ENCODE measurements at places on chromosomes 3 and 15.
A peak's percentile ranks its signal among the peaks of the same experiment; 100 is the strongest.

DNA sequence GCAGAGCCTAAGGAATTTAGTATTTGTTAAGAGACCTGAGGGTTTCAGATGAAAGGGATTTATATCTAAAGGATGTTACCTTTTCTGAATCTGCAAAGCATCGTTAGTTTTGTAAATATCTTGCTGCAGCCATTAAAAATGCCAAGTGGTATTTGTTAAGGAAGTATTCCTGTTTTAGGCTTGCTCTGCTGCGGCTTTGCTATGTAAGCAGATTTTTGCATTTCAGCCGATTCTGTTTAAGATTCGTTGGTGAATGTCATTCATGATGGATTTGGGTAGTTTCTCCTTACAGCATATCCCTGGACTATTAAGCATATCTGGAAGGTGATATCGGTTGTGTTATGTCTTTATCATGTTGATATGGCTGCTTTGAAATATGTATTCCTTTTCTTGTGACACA, 1.0 kb downstream of the USP8 start:
- H3K27ac ChIP-seq: no peak overlapping the region
- H3K4me3 ChIP-seq: peak overlapping the region; percentile 82
- H3K27me3 ChIP-seq: no peaks in the 10 kb centered on the region
- H3K4me1 ChIP-seq: peaks cover 20% of the 10 kb centered on the region

DNA sequence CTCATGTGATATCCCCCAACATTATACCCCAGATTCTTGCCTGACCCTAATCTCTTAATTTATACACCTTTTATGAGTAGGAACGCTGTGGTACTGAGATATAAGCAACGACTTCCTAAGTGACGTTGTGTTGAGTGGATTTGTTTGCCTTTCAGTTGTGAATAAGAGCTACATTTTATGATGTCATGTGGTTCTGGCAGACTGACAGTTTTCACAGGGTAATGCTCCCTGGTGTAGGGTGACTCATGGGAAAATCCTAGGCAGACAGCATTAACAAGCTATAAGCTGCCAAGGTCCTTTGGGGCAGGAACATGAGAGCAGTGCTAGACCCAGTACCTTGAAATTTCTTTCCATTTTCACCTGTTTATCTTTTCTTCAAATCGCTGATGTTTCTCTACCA, 11.2 kb downstream of the C3orf52 start:
- H3K36me3 ChIP-seq: no peaks in the 10 kb centered on the region
- no peaks in the 10 kb centered on the region for H3K27me3 ChIP-seq
- DNase-seq: no peak
- no peaks in the 10 kb centered on the region for H3K4me1 ChIP-seq
- no peak overlapping the region for H3K4me3 ChIP-seq

GRCh38 chr15:25512957-25513356, 74.1 kb upstream of the UBE3A start:
- no peaks in the 10 kb centered on the region for H3K36me3 ChIP-seq
- no peak overlapping the region for H3K27ac ChIP-seq
- no peak overlapping the region for H3K4me3 ChIP-seq
- DNase-seq: no peak
- no peaks in the 10 kb centered on the region for H3K27me3 ChIP-seq
- no peaks in the 10 kb centered on the region for H3K4me1 ChIP-seq

GRCh38 chr3:30682434-30683155, 76.2 kb downstream of the TGFBR2 start:
- H3K27me3 ChIP-seq: no peaks in the 10 kb centered on the region
- H3K4me3 ChIP-seq: no peak overlapping the region
- peak overlapping the region; percentile 28 for H3K27ac ChIP-seq
- peaks cover 11% of the 10 kb centered on the region for H3K36me3 ChIP-seq
- peaks cover 2% of the 10 kb centered on the region for H3K4me1 ChIP-seq

GRCh38 chr3:188533612-188534357, 379.8 kb downstream of the LPP start:
- H3K27me3 ChIP-seq: no peaks in the 10 kb centered on the region

- no peak overlapping the region for H3K27ac ChIP-seq
- peaks cover 3% of the 10 kb centered on the region for H3K36me3 ChIP-seq
- no peaks in the 10 kb centered on the region for H3K27me3 ChIP-seq
Measured at GRCh38 chr15:66390678-66391077, 4.0 kb downstream of the MAP2K1 start.

GRCh38 chr15:63140936-63141335, 16.3 kb downstream of the RPS27L start:
- H3K27me3 ChIP-seq: no peaks in the 10 kb centered on the region
- H3K4me1 ChIP-seq: no peaks in the 10 kb centered on the region
- H3K4me3 ChIP-seq: no peak overlapping the region
- no peaks in the 10 kb centered on the region for H3K36me3 ChIP-seq
- H3K27ac ChIP-seq: no peak overlapping the region
- no peak for DNase-seq

DNA sequence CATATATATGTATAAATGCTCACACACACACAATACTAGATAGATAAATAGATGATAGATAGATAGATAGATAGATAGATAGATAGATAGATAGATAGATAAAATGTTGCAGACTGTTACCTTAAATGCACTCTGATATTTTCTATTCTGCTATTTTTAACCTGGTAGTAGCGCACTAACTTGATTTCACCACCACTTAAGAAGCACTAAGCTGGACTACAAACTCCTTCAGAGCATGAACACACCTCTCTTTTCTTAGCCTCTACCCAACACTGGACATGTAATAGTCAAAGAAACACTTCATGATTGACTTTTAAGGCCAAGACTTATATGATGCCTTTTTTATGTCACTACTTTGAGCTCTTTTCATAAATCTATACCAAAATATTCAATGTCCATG, 304.6 kb upstream of the UBE2E2 start:
- no peak overlapping the region for H3K4me3 ChIP-seq
- no peaks in the 10 kb centered on the region for H3K36me3 ChIP-seq
- no peak overlapping the region for H3K27ac ChIP-seq
- H3K27me3 ChIP-seq: no peaks in the 10 kb centered on the region
- no peaks in the 10 kb centered on the region for H3K4me1 ChIP-seq

DNA sequence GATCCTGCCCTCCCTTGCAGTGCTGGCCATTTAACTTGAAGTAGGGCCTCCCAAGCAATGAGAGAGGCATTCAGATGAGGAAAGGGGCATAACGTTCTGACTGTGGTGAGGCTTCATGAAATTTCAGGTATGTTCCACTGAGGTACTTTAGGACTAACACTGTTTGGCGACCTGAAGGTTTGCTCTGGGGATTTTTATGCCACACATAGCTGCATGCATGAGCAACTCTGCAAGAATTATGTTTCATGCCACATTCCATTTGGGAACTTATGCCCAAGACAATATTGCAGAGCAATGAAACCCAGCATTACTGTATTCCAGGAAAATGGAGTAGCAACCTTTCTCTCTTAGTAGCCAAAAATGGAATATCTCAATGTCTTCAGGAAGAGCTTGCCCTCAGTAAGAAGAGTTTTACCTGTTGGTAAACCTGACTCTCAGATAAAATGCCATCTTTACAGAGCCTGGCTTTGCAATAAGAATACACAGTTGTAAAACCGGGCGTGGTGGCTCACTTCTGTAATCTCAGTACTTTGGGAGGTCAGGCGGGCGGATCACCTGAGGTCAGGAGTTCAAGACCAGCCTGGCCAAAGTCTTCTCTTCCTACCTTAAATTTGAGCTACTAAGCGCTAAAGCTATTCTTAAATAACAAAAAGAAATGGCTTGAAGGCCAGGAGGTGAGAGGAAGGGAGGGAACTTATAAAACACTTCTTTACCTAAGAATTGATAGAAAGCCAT, 16.7 kb upstream of the TBL1XR1 start:
- no peaks in the 10 kb centered on the region for H3K36me3 ChIP-seq
- no peaks in the 10 kb centered on the region for H3K27me3 ChIP-seq
- no peak for DNase-seq

GRCh38 chr3:141383555-141384129, 15.3 kb downstream of the ZBTB38 start:
- H3K36me3 ChIP-seq: no peaks in the 10 kb centered on the region
- no peak overlapping the region for H3K4me3 ChIP-seq

- H3K27me3 ChIP-seq: no peaks in the 10 kb centered on the region
- no peaks in the 10 kb centered on the region for H3K36me3 ChIP-seq
- no peak overlapping the region for H3K27ac ChIP-seq
Measured at GRCh38 chr15:94235646-94236045, 4.3 kb downstream of the MCTP2 start.

DNA sequence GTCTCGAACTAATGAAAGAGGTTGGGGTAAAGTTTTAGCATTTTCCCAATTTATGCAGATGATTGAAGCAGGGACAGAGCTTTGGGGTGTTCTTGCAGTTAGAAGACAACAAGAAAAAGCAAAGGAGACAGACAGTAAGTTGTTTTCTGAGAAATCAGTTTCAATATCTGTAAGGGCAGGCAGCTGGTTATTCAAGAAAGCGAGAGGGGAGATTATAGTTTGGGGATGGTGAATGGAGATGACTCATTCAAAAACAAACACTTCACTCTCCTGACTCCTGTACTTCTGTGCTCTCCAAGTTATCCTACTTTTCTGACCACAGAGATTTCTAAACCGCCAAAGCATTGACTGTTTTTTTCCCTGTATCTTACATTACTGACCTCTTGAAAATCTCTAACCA, 352.0 kb downstream of the GAP43 start:
- H3K27ac ChIP-seq: no peak overlapping the region
- no peaks in the 10 kb centered on the region for H3K27me3 ChIP-seq
- no peaks in the 10 kb centered on the region for H3K36me3 ChIP-seq

GRCh38 chr3:27724459-27725197, 2.5 kb upstream of the EOMES start:
- H3K27me3 ChIP-seq: peaks cover 24% of the 10 kb centered on the region
- no peak overlapping the region for H3K27ac ChIP-seq
- H3K4me1 ChIP-seq: peaks cover 31% of the 10 kb centered on the region
- no peaks in the 10 kb centered on the region for H3K36me3 ChIP-seq

DNA sequence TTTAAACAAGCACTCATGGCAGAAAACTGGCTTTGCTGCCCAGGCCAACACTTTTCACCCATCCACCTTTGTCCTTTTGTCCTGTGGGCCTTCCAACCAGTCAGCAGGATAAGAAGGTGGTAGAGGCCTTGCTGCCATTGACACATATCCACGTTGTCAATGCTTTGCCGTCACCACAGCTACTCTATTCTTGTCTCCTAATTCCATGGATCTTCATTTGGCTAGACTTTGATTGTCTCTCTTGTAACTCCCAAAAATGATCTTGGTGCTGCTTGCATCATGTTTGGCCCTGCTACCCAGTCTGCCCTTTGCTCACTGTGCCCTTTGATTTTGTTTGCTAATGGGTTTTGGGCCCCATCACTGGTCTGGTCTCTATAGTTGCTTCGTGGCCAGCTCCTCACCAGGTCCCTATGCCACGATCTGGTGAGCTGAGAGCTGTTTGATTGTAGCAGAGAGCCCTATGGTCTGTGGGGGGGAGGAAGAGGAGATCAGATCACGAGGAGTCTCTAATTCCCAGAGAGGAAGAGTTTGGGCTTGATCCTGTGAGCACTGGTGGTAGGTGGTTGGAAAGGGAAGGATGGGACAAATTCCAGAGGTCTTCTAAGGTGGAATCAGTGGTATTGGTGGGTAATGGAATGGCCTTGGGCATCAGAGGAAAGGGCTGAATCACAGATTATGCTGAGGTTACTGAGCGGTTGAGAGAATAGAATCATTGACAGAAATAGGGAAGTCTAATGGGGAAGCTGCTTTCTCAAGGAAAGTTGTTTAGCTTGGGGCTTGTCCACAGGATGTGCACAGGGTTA, 40.3 kb downstream of the ABHD2 start:
- no peak for DNase-seq
- no peaks in the 10 kb centered on the region for H3K27me3 ChIP-seq
- H3K4me3 ChIP-seq: peak overlapping the region; percentile 57
- peaks cover 19% of the 10 kb centered on the region for H3K36me3 ChIP-seq
- peaks cover 17% of the 10 kb centered on the region for H3K4me1 ChIP-seq
- H3K27ac ChIP-seq: peak overlapping the region; percentile 96

GRCh38 chr3:23431764-23432163, 228.6 kb downstream of the UBE2E2 start:
- H3K4me3 ChIP-seq: no peak overlapping the region
- no peak overlapping the region for H3K27ac ChIP-seq
- no peaks in the 10 kb centered on the region for H3K36me3 ChIP-seq
- no peaks in the 10 kb centered on the region for H3K27me3 ChIP-seq
- H3K4me1 ChIP-seq: no peaks in the 10 kb centered on the region

DNA sequence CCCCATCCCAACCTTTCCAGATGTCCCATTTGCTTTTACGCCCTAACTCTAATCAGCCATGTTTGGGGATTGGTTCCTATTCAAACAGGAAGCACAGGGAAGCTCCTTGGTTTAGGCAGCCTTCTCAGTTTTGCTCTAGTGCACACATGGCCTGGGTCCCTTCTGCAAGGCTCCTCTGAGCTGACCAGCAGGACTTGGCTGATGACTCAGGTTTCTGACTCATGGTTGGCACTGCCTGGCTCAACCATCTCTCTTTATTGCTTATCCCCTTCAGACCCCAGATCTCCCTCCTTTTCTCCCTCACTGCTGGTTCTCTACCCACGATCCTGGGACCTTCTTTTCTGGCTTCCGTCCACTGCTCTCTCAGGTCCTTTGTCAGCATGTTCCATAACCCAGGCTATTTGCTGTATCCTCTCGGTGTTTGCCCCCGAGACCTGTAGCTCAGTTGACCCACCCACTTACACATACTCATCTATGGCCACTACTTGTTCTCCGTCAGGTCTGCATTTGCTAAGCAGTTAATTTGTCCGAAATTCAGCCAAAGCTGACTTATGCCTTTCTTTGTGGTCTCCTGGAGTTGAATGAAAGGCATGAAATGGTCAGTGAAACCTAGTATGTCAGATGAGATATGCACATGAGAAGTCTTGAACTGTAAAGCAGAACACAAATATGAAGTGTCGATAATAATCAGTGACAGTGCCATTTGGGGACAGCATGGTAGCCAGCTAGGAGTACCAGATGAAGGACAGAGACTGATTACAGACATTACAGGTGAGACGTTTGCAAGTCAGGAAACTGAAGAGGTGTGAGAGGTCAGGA, 323.5 kb upstream of the ROPN1 start:
- H3K4me3 ChIP-seq: no peak overlapping the region
- no peaks in the 10 kb centered on the region for H3K36me3 ChIP-seq

DNA sequence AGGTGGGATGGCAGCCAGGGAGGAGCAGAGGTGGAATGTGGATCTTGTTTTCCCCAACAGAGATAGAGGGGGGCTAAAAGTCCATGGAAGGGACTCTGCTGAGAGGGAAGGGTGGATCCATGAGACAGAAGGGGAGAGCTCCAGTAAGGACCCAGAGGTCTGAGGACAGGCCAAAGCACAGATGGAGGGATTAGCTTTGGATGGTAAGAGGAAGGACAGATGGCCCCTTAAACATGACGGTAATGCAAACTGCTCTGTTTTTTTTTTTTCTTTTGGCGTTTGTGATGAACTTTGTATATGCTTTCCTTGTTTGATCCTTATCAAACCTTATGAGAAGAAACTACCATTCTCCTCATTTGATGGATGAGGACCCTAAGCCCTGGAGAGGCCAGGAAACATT, 96.2 kb downstream of the IGF1R start:
- no peak overlapping the region for H3K4me3 ChIP-seq
- H3K27me3 ChIP-seq: no peaks in the 10 kb centered on the region
- H3K27ac ChIP-seq: no peak overlapping the region
- DNase-seq: no peak
- no peaks in the 10 kb centered on the region for H3K4me1 ChIP-seq

- DNase-seq: no peak
- no peaks in the 10 kb centered on the region for H3K27me3 ChIP-seq
- no peak overlapping the region for H3K4me3 ChIP-seq
- H3K36me3 ChIP-seq: no peaks in the 10 kb centered on the region
- no peak overlapping the region for H3K27ac ChIP-seq
- peaks cover 7% of the 10 kb centered on the region for H3K4me1 ChIP-seq
Measured at GRCh38 chr3:151751161-151751560, 17.4 kb downstream of the AADACL2 start.
